Stimulated activated CD8-positive, alpha-beta memory T cell treated with anti-CD3 and anti-CD28 coated beads, Interleukin-12 subunit alpha, Interleukin-12 subunit beta, amount 100 ng/mL, for 1 hour (primary cell): ENCODE measurements at places on chromosomes 2 and 18.

GRCh38 chr2:10546975-10547391, 98.9 kb upstream of the ODC1 start:
- DNase-seq = no peak

- no peak for DNase-seq
Observed at GRCh38 chr2:232700154-232700553, 3.0 kb downstream of the GIGYF2 start.

DNA sequence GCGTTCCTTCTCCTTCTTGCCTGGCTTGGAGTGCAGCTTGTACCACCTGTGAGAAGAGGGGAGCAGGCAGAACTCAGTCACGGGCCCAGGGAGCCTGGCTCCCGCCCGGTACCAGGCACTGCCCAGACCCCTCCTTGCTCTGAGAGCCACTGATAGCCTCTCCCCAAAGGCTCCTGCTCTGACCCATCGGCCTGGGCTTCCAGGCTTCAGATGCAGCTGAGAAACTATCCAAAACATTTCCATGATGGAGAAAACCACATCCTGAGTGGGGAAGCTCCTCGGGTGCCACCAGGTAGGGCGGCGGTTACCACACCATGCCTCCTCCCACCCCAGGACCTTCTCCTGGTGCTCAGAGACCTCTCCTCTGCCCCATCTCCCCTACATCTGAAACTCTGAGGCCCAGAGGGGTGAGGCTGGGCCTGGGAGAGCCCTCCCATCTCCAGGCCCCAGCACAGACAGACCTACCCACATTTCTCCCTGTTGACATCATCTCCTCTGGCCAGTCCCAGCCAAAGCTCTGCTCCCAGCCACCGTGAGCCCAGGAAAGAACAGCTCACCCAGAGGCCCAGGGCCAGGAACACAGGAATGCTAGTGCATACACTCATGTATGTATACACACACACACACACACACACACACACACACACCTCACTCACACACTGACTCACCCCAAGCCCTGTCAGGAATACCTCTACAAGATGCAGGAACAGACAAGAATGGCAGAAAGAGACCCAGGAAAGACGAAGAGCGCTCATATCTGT, 17.9 kb upstream of the SFXN5 start:
- DNase-seq = no peak

GRCh38 chr2:215772634-215773563, 240.5 kb downstream of the MREG start:
- no peak for DNase-seq

- no peak for DNase-seq
Observed at GRCh38 chr18:45482286-45482685, 133.0 kb upstream of the SLC14A2 start.

DNA sequence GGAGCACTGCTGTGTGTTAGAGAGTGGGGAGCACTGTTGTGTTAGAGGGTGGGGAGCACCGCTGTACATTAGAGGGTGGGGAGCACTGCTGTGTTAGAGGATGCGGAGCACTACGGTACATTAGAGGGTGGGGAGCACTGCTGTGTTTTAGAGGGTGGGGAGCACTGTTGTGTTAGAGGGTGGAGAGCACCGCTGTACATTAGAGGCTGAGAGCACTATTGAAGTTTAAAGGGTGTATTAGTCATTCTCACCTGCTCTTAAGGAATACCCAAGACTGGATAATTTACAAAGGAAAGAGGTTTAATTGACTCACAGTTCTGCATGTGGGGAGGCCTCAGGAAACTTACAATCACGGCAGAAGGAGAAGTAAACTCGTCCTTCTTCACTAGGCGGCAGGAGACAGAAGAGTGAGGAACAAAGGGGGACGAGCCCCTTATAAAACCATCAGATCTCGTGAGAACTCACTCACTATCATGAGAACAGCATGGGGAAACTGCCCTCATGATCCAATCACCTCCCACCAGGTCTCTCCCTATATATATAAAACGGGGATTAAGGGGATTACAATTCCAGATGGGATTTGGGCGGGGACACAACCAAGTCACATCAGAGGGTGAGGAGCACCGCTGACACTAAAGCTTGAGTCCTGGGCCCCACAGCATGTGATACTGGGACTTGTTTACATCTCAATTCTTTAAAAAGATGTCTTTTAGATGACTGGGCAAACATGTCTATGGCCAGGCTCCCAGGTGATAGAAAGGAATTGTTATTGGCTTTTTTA, 19.5 kb upstream of the AGXT start:
- DNase-seq = no peak

DNA sequence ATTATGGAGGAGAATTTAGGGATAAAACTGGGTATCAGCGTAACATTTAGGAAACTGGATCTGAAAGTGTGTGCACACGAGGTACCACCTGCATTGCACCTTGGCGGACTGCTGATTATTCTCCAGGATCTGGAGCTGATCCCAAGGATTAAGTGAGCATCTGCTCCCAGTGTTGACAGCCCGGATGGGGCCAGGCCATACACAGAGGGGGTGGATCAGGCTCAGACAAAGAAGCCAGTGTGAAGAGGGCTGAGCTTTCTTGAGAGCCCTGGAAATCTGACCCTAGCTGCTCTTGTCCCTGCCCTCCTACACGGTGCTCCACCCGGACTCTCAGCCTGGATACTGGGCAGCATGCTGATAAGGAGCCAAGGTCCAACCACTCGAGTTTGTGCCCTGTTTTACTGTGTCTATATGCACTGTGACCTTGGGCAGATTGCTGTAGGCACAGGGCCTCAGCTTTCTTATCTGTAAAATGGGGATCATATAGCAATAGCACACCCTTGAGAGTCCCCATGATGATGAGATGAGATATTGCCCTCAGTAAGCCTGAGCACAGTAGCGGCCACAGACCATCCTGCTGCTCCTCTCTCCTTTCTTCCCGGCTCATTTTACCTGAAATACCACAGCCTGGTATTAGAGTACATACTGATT, 396.8 kb upstream of the CELF4 start:
- DNase-seq = no peak

DNA sequence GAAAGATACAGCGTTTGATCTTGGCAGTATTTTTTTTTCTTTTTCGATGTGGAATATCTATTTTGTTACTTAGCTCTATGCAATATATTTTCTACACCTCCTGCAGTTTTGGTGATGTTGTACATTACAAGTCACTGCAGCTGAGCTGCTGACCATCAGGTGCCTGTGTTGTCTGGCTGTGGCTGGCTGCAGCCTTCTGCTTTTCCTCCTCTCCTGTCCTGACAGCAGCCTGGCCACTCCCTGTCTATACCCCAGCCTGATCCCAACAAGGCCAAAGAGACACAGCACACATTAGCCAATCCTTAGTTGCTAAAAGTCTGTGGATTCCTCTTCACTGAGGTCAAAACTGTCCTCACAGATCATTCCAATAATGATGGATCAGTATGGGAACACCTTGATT, 222.3 kb downstream of the MYT1L start:
- no peak for DNase-seq

DNA sequence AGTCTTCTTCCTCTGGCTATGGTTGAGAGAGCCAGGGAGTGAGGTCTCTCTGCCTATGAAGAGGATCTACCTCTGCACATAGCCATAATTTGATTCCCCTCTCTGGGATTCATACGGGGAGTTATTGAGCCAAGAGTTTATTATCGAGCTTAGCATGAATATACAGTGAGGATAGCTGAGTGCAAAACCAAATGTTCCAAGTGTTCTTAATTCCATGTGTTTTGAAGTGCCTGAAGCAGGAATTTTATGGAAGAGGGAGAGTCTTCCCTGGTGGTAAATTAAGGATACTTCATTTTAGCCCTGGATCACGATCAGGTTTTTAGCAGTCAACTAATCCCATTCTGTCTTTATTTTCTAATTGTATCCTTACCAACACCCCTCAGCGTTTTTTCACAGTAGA, 270.6 kb downstream of the C1D start:
- DNase-seq = no peak

GRCh38 chr2:218959761-218960308, 369 bp downstream of the CDK5R2 start:
- DNase-seq = no peak

- no peak for DNase-seq
Observed at GRCh38 chr2:67340133-67341011, 56.8 kb upstream of the ETAA1 start.

- no peak for DNase-seq
Observed at GRCh38 chr2:54512663-54513362, 56.7 kb downstream of the SPTBN1 start.

DNA sequence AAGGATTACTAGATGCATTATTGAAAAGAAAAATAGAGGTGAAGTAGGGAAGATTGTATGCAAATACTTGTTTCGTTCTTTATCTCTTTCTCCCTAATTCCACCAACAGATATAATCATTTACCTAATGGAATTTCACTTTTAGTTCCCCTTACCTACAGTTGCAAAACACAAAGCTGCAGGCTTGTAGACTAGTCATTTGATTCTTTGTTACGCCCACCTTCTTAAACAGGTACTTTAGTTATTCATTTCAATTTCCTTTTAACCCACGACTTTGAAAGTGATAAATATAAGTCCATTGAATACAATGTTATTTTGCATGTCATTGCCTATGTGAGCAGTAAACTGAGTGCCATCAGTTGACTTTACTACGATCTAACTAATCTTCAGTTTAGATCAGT, 3.9 kb upstream of the HRH4 start:
- DNase-seq = no peak

GRCh38 chr2:197240421-197241041, 70.0 kb downstream of the ANKRD44 start:
- no peak for DNase-seq

DNA sequence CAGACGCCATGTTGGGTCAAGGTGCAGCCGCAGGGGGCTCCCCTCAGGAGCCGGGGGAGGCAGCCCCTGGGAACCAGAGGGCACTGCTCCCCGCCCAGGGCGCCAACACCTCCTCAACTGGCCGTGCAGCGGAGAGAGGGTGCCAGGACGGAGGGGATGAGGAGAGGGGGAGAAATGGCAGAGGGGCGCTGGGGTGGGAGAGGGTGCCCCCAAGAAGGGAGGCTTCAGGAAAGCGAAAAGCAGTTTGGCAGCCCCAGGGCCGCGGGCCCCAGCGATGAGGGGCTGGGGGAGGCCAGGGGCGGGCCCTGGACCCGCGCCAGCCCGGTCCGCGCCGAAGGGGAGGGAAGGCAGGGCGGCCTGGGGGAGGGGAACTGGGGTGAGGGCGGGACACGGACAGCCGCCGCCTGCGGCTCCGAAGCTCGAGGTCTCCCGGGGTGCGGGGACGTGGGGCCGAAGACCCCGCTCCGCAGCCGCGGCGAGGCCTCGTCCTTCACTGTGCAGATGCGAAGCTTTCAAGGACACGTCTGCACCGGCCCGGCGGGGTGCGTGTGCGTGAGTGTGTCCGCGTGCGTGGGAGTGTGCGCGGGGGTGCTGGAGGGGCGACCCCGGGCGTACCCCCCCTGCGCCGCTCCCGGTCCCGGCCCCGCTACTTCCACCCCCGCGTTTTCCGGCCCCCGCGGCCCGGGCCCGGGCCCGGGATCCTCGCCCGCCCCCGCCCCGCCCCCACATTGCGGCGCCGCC, 1.4 kb downstream of the DNMT3A start:
- DNase-seq = no peak

- DNase-seq = no peak
Observed at GRCh38 chr2:28662044-28662443, 89.6 kb upstream of the PPP1CB start.

- DNase-seq = no peak
Observed at GRCh38 chr2:58568901-58569300, 327.8 kb upstream of the FANCL start.

GRCh38 chr2:144389151-144389929, 130.6 kb downstream of the ZEB2 start:
- no peak for DNase-seq

- DNase-seq = no peak
Observed at GRCh38 chr18:13159579-13159978, 59.0 kb upstream of the LDLRAD4 start.

- no peak for DNase-seq
Observed at GRCh38 chr2:60317844-60318243, 235.6 kb downstream of the BCL11A start.
